ENCODE measurements at places on chromosomes 5 and 9.

DNA sequence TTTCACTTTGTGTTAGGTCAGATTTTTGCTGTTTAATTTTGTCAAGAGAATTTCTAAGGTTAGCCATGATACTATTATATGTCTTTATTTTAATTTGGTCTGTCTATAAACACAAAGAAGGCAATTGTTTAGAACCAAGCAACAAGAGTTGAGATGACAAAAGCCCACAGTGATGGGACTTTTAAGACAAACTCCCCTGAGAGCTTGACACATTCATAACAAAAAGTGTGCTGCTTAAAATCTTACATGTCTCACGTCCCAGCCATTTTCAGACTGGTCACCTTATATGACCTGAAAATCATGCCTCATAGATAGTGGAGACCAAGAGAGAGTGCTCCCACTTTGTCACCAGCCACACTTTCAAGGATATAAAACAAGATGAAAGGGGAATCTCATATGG is 21.6 kb upstream of the NNT start:
- no peak for DNase-seq

DNA sequence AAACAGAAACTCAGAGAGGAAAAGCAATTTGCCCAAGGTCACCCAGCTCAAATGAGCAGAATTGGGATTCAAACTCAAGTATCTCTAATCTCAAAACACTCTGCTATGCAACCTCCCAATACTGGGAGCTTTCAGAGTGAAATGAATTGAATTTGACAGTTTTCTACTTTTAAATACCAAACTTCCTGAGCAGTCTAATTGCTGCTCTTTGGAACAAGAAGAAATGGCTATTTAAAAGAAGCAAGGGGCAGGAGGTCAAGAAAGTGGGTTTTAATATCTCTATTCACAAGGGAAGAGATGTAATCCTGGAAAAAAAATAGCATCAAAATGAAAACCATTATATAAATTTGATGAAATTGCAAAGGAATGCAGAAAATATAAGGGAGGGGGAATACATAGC is 142.6 kb downstream of the INSYN2B start:
- no peak for DNase-seq

DNA sequence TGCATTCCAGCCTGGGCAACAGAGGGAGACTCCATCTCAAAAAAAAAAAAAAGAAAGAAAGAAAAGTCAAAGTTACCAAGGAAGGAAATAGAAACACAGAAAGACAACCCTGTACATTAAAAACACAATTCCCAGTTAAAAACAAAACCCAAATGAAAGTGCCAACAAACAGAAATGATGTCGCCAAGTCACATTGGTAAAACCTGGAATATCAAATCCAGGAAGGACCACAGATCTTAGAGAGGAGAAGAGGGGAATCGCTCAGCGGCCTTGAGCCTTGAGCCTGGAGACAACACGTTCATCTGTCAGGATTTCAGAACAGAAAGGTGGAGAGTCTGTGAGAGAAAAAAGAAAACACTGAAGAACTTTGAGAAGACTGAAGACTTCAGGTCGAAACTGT is 1.2 kb upstream of the ZDHHC11 start:
- no peak for DNase-seq

GRCh38 chr9:127209220-127209619 is 55.4 kb upstream of the GARNL3 start:
- DNase-seq = no peak

DNA sequence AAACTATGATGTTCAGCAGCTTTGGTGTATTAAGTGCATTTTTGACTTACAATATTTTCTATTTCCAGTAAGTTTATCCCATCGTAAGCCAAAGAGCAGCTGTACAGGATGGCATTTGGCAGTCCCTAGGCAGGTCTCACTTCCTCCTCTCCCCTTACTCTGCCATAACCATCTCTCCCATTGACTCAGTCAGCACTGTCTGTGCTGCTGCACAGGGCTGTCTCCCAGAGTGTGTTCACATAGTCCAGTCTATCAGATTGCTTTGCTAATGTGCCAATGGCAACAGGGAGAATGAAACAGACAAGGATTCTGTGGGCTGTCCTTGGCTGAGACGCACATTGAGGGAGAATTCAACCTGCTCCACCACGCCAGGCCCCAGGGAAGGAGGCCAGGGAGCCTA is 47.0 kb upstream of the CAST start:
- no peak for DNase-seq

GRCh38 chr5:154058055-154059038 is 19.6 kb downstream of the MFAP3 start:
- DNase-seq = no peak

GRCh38 chr9:8486095-8486494 is 686.5 kb upstream of the DMAC1 start:
- DNase-seq = peak; percentile 8

DNA sequence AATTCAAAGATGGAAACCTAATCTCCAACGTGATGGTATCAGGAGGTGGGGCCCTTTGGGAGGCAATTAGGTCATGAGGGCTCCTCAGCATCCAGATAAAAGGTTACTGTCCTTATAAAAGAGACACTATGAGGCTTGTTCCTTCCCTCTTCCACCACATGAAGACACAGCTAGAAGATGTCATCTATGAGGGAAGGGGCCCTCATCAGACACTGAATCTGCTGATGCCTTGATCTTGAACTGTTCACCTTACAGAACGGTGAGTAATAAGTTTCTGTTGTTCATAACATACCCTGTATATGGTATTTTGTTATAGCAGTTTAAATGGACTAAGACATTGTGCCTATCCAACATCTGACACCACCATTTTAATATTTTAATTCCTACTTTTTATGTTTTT is 19.7 kb upstream of the CCNH start:
- DNase-seq = no peak

- no peak for DNase-seq
These were observed 372.0 kb upstream of the KCNN2 start for GRCh38 chr5:113989913-113990305.

- DNase-seq = no peak
These were observed 296.3 kb downstream of the KCNN2 start for GRCh38 chr5:114658194-114658593.

- no peak for DNase-seq
These were observed 1767.7 kb downstream of the EFNA5 start for GRCh38 chr5:105903069-105903468.

GRCh38 chr5:44183753-44184152 is 205.5 kb downstream of the FGF10 start:
- no peak for DNase-seq

- DNase-seq = no peak
These were observed 50.1 kb upstream of the CD180 start for GRCh38 chr5:67246546-67247268.

GRCh38 chr5:39253196-39253595 is 33.8 kb upstream of the FYB1 start:
- no peak for DNase-seq

DNA sequence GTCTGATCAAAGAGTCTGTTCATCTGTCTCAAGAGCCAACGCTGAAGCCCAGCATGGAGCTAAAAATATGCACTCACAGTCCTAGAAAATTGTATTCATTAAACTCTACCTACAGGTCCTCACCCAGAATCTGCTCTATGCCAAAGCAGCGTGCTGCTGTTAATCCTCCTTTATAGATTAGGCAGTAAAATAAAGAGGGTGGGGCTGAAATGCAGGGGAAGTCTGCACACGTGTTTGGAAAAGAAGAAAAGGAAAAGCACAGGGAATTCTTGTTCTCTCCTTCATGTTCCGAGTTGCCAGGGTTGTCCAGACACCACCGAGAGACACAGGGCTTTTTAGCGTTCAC is 121.4 kb upstream of the TMEM161B start:
- DNase-seq = no peak

DNA sequence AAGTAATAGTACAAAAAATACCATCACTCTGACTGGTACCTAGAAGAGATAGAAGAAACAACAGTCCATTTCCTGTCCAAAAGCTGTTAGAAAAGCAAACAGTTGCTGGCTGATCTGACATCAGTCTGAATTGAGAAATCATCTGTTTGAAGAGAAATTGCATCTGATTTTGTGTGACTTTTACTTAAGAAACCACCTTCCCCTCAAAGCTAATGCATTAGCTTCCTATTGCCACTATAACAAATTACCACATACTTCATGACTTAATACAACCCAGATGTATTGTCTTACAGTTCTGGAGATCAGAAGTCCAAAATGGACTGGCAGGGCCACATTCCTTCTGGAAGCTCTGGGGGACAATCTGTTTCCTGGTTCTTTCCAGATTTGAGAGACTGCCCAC is 385.9 kb upstream of the TLE4 start:
- no peak for DNase-seq

- no peak for DNase-seq
These were observed 61.3 kb downstream of the WDR36 start for GRCh38 chr5:111153483-111153882.

- no peak for DNase-seq
These were observed 29.0 kb upstream of the C9orf72 start for GRCh38 chr9:27602142-27602861.

DNA sequence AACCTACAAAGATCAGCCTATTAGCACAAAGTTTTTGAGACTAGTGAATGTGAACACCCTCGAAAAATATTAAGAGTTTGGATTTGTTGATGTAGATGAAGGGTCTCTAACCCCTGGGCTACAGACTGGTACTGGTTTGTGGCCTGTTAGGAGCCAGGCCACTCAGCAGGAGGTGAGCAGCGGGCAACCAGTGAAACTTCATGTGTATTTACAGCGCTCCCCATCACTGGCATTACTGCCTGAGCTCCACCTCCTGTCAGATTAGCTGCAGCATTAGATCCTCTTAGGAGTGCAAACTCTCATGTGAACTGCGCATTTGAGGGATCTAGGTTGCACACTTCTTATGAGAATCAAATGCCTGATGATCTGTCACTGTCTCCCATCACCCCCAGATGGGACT is 11.2 kb upstream of the PAM start:
- DNase-seq = no peak

- no peak for DNase-seq
These were observed 30.0 kb upstream of the SH3RF2 start for GRCh38 chr5:145906401-145906800.

- DNase-seq = no peak
These were observed 30.1 kb upstream of the TENT2 start for GRCh38 chr5:79582186-79582585.

- DNase-seq = no peak
These were observed 43.3 kb downstream of the PRELID2 start for GRCh38 chr5:145791866-145792265.

GRCh38 chr5:39519079-39519478 is 94.3 kb upstream of the DAB2 start:
- DNase-seq = no peak

DNA sequence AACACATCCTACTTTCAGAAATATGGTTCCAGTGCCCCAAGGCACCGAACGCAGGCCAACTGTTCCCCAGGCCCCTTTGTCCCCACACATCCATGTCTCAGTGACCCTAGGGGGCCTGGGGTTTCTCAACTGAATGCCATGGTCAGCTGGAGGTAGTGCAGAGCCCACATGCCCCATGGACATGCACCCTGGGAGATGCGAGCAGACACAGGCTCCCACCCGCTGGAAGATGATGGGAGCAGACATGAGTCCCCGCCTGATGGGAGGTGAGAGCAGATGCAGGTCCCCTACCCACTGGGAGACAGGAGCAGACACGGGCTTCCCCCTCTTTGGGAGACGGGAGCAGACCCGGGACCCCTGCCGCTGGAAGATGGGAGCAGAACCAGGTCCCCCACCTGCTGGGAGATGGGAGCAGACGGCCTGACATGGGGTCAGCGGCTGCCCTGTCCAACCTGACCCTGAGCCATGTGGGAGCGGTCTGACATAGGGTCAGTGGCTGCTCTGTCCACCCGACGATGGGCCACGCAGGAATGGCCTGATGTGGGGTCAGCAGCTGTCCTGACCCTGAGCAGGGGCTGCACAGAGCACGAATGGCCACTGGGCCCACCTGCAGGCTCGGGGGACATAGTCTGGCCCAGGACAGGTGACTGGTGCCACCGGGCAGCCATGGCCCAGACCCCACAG is 18.4 kb downstream of the ZDHHC11B start:
- no peak for DNase-seq

- DNase-seq = no peak
These were observed 209.3 kb downstream of the DAB2IP start for GRCh38 chr9:121860744-121861143.

Data from GDM1 (cell line).